ENCODE measurements at places on chromosomes 4 and X. TPM values are rescaled to one million over a fixed set of nuclear protein-coding genes. Genes with fewer than 3 reads are reported as not detected.
A peak's percentile ranks its signal among the peaks of the same experiment; 100 is the strongest.

DNA sequence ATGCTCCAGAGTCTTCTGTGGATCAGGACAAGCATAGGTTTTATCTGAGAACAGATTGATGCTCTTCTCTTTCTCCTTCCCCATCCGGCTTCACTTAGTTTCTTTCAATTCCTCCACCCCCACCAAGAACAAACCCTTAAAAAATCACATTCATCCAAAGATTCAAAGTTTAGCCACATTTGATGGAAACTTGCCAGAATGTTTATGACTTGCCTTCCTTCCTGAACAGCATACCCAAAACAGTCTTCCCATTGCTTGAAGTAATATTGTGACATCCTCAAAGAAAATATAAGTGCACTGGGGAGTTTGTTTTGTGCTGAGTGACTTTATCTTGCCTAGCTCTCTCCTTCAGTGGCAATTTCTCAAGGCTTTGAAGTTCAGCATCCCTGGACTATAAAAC is 83.0 kb downstream of the MAGEB17 start:
- DNase-seq, result no peak

DNA sequence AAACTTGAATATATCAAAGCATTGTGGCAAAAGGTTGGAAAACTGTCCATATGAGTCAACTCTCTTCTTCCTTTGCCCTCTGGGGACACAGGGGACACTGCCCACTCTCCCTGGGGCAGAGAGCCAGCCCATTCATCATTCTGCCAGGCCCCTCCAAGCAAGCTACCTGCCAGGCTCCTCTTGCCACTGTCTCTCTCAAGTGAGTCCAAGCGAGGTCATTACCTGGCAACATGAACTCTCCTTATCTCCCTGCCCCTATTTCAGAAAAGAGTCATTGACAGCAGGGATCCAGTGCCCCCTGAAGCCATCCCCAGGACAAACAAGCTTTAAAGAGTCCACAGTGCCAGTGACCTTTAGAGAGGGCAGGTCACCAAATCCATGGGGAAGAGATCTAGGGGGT is 312.7 kb upstream of the PPARGC1A start:
- DNase-seq, result no peak

GRCh38 chr4:145058256-145058655 is 39.7 kb downstream of the ANAPC10 start:
- no peak for DNase-seq

GRCh38 chr4:169253113-169253671 is 17.6 kb downstream of the SH3RF1 start:
- DNase-seq, result no peak

GRCh38 chr4:185090592-185090991 is 52.5 kb upstream of the SLC25A4 start:
- no peak for DNase-seq

GRCh38 chrX:134418317-134419113 is 41.5 kb upstream of the HPRT1 start:
- no peak for DNase-seq

The CNGA1 gene
- total RNA-seq, result not detected

DNA sequence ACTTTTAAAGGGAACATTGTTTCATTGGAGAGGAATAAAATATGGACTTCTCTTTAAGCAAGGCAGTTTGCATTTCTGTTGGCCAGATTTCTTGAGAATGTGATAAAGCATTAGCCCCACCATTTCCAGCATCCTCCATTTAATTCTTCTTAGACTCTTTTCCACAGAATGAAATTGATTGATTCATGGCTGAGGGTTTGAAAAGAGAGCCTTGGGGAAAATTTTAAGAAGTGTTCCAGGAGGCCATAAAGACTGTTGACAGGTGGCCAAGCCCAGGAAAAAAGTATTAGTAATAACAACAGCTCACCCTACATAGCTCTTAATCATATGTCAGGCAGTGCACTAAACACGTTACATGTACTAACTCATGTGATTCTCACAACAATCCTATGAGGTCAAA is 53.4 kb downstream of the SHROOM3 start:
- no peak for DNase-seq

The GAGE12J gene
- total RNA-seq, result not detected

GRCh38 chr4:88341227-88342192 is 37.1 kb upstream of the HERC6 start:
- no peak for DNase-seq

The SH3BGRL gene
- total RNA-seq, result 74.9 TPM

DNA sequence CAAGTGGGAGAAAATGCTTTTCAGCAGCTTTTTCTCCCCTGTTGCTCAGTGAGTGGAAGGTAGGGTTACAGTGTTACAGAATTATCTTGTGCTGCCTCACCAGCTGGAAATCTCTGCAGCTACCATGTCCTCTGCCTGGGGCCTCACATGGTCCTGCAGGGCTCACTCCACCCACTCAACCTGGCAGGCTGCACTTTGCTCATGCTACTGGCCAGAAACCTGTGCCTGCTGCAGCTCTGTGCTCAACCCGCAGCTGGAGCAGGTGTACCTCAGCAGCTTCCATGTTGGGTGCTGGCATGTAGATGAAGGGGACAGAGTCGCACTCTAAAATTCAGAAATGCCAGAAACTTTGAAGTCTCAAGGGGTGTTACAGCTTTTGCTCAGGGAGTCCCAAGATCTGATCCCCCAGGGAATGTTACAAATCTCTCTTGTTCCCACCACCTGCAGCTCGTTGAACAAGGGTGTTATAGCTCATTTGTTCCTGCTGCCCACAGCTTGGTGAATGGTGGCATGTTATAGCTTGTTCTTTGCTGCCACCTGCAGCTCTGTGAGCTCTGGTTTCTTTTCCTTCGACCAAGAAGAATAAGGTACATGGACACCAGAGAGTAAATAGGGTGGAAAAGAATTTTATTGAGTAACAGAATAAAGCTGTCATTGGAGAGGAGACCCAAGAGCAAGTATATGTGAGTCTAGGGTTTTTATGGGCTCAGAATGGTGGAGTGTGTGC is 845.8 kb downstream of the TECRL start:
- DNase-seq, result no peak

- DNase-seq, result no peak
Measured at GRCh38 chr4:1975391-1975801, 33.4 kb downstream of the NELFA start.

GRCh38 chrX:155997436-155997835 is at the start of gene IL9R:
Gene IL9R, plus strand, starts transcription at chrX:155997696. Its CDS starts 64 bp downstream, at chrX:155997760.
- no peak for DNase-seq

DNA sequence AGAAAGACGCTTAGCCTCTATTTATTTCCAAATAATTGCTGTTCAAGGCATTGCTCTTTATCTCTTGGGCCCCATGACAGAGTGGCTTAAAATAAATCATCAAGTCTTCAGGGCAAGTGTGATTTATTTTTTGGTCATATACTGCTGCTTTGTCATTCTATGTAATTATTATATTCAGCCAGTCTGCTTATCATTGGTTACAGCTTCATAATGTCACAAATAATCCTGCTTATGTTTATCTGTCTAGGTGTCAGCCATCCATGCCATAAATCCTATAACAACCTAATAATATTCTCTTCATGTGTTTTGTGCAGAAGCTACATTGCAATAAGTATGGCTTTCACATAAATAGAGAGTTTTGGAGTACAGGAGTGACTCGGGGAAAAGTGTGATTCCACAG is 41.0 kb downstream of the HHIP start:
- no peak for DNase-seq

The PNMA6E gene
- not detected for total RNA-seq

- no peak for DNase-seq
Measured at GRCh38 chr4:169934794-169935429, 91.3 kb downstream of the MFAP3L start.

GRCh38 chr4:158857951-158858350 is 89.1 kb downstream of the FNIP2 start:
- DNase-seq, result no peak

GRCh38 chr4:154305616-154306015 is 186.0 kb downstream of the DCHS2 start:
- DNase-seq, result no peak

The TEX13D gene
- 1.9 TPM for total RNA-seq

- DNase-seq, result no peak
Measured at GRCh38 chr4:99647071-99647470, 10.6 kb downstream of the C4orf54 start.

- no peak for DNase-seq
Measured at GRCh38 chr4:132317923-132318322, 831.2 kb upstream of the PCDH10 start.

- no peak for DNase-seq
Measured at GRCh38 chr4:48669086-48669485, 111.0 kb downstream of the FRYL start.

GRCh38 chr4:107862658-107863057 is 37.9 kb downstream of the SGMS2 start:
- no peak for DNase-seq

The JCHAIN gene
- not detected for total RNA-seq

DNA sequence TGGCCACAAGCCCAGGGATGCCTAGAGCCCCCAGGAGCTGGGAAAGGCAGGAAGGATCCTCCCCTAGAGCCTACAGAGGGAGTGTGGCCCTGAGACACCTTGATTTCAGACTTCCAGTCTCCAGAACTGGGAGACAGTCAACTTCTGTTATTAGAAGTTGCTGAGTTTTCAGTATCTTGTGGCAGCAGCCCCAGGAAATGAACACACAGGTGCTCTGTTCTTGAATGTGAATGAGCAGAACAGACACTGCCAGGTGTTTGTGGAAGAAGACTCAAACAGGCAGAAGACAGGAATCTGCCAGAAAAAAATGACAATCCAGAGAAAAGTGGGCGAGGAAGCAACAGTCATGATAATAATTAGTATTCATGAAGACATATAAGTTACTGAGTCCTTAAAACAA is 64.5 kb upstream of the STS start:
- DNase-seq, result no peak

- DNase-seq, result peak; percentile 35
Measured at GRCh38 chr4:159455675-159456237, 352.9 kb downstream of the RAPGEF2 start.

The SPANXN3 gene
- total RNA-seq, result not detected

DNA sequence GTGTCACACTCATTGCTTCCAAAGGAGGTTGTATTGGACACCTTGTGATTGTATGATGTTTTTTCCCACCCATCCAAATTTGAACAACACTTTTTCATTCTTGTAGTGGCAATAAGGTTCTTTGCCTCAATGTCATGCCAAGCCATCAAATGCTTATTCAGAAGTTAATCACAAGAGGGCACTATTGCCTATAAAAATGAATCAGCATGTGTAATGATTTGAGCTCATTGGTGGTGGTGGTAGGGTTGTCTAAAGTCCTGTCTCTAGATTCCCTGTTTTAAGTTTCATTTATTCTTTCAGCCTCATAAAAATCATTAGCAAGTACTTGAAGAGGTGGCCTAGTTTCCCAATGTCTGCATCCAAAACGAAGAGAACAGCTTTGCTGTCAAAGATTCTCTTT is 37.0 kb downstream of the IRS4 start:
- no peak for DNase-seq

- DNase-seq, result no peak
Measured at GRCh38 chrX:5802391-5802790, 426.3 kb downstream of the NLGN4X start.

The TMEM47 gene
- 45.4 TPM for total RNA-seq

GRCh38 chrX:84248226-84248625 is 60.2 kb upstream of the RPS6KA6 start:
- no peak for DNase-seq

The SLC10A4 gene
- total RNA-seq, result 2.0 TPM

- no peak for DNase-seq
Measured at GRCh38 chr4:132565542-132565941, 583.6 kb upstream of the PCDH10 start.

DNA sequence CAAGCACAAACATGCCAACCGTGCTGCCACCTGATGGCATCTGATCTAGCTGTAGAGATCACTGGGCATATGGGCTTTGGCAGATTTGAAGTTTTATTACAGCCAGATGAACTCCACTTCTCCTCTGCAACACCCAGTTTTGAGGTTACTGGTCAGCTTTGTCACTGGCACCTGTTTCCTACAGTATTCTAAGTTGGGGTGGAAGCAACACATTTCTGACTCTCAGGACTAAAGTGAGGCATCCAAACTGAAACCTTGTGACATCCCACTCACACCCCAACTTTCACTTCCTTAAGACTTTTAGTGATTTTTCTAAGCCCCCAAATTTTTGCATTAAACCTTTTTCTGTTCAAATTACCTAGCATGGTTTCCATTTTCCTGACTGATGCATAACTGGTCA is 115.1 kb upstream of the PCDH18 start:
- no peak for DNase-seq

DNA sequence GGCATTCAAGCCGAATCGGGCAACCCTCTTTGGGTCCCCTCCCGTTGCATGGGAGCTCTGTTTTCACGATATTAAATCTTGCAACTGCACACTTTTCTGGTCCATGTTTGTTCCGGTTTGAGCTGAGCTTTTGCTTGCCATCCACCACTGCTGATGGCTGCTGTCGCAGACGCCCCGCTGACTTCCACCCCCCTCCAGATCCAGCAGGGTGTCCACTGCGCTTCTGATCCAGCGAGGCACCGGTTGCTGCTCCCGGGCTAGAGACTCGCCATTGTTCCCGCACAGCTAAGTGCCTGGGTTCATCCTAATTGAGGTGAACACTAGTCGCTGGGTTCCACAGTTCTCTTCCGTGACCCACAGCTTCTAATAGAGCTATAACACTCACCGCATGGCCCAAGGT is 13.3 kb downstream of the ACOX3 start:
- DNase-seq, result no peak

- DNase-seq, result no peak
Measured at GRCh38 chr4:1569461-1570151, 114.5 kb downstream of the FAM53A start.

GRCh38 chr4:175065228-175065627 is 147.1 kb downstream of the ADAM29 start:
- DNase-seq, result no peak

- DNase-seq, result no peak
Measured at GRCh38 chrX:67725471-67725870, 181.7 kb downstream of the AR start.

The ADH1B gene
- not detected for total RNA-seq

The EGFL6 gene
- not detected for total RNA-seq

GRCh38 chrX:38558686-38559085 is 2.7 kb upstream of the TSPAN7 start:
- DNase-seq, result no peak

GRCh38 chr4:169854090-169854489 is 96.3 kb upstream of the HPF1 start:
- DNase-seq, result no peak

GRCh38 chrX:150503898-150504219 is 64.6 kb upstream of the MTM1 start:
- no peak for DNase-seq
